ENCODE measurements at places on chromosomes 4 and X.
A peak's percentile ranks its signal among the peaks of the same experiment; 100 is the strongest.

GRCh38 chr4:56648021-56648823, 32.9 kb downstream of the HOPX start:
- no peak for DNase-seq

- DNase-seq: no peak
Measured at GRCh38 chrX:18010253-18010652, 149.2 kb upstream of the RAI2 start.

DNA sequence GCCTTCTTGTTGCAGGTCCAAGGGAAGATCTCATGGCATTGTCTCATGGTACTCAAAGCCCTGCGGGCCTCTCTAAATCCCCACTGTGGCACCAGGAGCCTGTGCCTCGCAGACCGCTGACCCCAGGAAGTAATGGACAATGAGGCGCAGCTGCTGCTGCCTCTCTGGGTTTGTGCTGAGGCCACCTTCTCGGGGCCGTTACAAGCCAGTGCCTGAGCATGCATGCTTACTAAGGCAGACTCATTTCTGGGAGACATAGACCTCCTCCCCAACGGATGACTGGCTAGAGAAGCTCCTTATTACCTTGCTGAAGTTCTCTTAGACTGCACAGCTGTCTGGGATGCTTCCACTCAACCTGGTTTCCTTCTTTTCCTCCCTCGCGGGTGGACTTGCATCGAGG, 1.3 kb downstream of the BDH2 start:
- DNase-seq: peak; percentile 10

GRCh38 chr4:150381609-150382008, 200.3 kb upstream of the MAB21L2 start:
- no peak for DNase-seq

GRCh38 chr4:80361329-80361900, 25.9 kb downstream of the CFAP299 start:
- no peak for DNase-seq
